ENCODE measurements at places on chromosomes 5 and 9. TPM values are rescaled to one million over a fixed set of nuclear protein-coding genes. Genes with fewer than 3 reads are reported as not detected.

DOCK8 gene
- total RNA-seq = 158 TPM

GPR150 gene
- 0.61 TPM for total RNA-seq

LRRTM2 gene
- total RNA-seq = 0.13 TPM

PCDHGC3 gene
- not detected for total RNA-seq

BDP1 gene
- total RNA-seq = 34.4 TPM

JAKMIP2 gene
- 2.4 TPM for total RNA-seq

- no peak for ATAC-seq
Measured at GRCh38 chr9:125439434-125440272, 178.0 kb downstream of the GAPVD1 start.

- no peak for ATAC-seq
Measured at GRCh38 chr5:77844373-77844622, 68.2 kb upstream of the TBCA start.

DNA sequence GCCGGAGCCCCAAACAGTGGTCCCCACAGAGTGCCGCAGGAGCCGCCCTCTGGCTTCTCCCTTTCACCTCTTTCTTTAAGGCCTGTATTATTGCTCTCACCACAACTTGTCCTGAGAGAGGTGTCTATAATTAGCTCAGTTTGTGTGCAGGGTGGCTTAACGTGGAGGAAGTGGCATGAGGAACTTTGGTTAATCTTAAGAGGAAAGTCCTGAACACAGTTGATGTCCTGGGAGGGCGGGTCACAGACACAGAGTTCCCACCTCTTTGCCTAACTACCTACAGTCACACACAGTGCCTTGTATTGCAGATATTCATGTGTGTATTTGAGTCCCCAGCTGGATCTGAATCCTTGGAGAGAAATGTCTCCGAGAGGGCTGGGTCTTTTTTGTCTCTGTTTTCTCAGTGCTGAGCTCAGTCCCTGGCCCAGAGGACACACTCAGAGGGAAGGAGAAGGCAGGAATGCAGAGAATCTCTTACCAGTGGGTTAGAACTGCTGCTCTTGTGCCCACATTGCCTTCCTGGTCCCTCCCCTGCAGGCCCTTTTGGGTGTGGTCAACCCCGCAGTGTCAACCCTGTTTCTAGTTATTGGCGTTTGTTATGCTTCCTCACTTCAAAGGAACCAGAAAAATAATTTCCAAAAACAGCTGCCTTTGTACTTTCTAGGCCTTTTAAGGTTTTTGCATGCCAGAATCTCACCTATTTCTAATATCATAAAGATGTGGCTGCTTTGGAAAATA lies 392.5 kb downstream of the KDM4C start:
- ATAC-seq = no peak

- ATAC-seq = peak; percentile 73
Measured at GRCh38 chr9:96327694-96328352, 25.8 kb upstream of the HSD17B3 start.

- ATAC-seq = peak; percentile 50
Measured at GRCh38 chr9:105858006-105858690, 163.8 kb downstream of the TMEM38B start.

GRCh38 chr5:106307265-106307664 lies 1363.5 kb downstream of the EFNA5 start:
- ATAC-seq = no peak

- ATAC-seq = no peak
Measured at GRCh38 chr5:98989727-98990126, 60.9 kb upstream of the CHD1 start.

GRCh38 chr9:127055745-127056402 lies 66.6 kb downstream of the ANGPTL2 start:
- ATAC-seq = no peak

- no peak for ATAC-seq
Measured at GRCh38 chr9:17635115-17635890, 56.4 kb downstream of the SH3GL2 start.

DNA sequence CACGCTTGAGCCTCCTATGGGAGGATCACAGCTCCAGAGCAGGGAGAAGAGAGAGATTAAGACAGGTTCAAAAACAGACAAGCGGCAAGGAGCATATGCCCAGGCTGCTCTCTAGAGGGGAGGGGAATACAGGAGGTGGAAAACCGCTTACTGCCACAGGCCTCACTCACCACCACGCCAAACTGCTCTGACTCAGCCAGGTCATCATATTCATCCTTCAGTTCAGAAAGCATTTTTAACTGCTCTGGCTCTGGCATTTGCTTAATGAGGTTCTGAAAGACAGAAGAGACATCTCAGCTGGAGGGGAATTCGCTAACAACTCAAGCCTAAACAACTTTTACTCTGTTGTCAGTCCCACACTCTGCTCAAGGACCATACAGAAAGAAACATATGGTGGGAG lies 40.1 kb downstream of the PCDHGC5 start:
- ATAC-seq = peak; percentile 40

Measured in activated T-helper 17 cell treated with anti-CD3 and anti-CD28 coated beads, Interleukin-2, amount 50 U/mL, for 72 hours (primary cell).